ENCODE measurements at places on chromosomes 5 and 9.

DNA sequence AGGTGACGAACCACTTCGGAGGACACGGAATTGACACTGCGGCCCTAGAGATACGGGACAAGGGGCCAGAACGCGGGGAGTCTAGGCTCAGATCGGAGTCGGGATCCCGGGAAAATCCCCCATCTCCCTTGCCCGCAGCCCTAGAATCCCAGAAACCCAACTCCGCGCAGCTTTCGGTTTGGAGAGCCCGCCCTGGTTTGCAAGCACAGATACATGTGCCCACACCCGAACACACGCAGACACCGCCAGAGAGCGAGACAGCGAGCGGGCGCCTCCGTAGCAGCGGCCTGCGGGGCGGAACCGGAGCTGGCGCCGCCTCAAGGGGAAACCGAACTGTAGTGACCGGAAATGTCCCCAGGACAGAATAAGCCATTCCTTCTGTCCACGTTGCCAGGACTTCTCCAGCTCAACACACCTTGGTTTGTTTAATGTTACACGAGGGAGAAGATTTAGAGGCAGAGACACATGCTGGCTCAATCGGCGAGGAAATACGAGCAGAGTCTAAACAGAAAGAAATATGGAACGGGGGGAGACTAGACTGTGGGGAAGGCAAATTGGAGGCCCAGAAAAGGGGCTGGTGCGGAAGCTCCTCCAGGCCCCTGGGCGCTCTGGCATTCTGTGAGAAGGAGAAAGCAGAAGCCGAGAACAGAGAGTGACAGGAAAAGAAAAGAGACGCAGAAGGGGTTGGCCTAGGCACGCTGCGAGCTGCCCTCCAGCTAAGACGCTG lies 2.9 kb upstream of the PAX5 start:
- DNase-seq = peak; percentile 53

DNA sequence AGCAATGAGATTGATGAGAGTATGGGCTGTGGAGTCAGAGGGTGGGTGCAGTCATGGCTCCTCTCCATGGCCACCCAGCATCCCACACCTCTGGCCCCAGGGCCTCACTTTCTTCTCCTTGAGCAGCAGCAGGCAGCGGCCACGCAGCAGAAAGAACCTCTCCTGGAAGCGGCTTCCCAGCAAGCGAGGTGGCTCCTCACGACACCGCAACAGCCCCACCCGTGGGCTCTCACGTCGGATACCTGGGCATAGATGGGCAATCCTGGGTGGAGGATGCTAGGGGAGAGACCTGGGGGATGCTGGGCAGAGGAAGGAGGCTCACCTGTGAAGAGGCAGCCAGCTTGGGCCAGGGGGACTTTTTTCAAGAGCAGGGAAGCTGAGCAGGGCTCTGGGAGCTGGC lies 5.2 kb upstream of the FCHSD1 start:
- no peak for DNase-seq

GRCh38 chr5:127699416-127699815 lies 3.8 kb upstream of the CCDC192 start:
- DNase-seq = no peak

GRCh38 chr9:95981761-95982390 lies 106.4 kb downstream of the ERCC6L2 start:
- DNase-seq = peak; percentile 65

DNA sequence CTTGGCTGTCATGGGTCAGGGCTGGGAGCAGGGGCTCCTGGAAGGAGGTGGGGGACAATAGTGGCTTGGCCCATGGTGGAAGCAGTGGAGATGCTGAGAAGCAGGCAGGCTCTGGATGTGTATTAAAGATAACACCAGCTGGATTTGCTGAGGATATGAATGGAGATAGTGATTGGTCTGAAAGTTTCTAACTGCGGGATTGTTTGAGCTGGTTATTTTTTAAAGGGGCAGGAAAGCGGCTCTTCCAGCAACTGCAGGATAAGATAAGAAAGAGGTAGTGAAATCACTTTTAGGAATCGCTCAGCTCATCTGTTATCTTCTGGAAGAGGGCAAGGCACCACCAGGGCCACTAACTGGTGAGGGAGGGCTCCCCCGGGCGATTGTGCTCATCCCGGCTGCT lies 125.5 kb downstream of the TENT4A start:
- DNase-seq = no peak

DNA sequence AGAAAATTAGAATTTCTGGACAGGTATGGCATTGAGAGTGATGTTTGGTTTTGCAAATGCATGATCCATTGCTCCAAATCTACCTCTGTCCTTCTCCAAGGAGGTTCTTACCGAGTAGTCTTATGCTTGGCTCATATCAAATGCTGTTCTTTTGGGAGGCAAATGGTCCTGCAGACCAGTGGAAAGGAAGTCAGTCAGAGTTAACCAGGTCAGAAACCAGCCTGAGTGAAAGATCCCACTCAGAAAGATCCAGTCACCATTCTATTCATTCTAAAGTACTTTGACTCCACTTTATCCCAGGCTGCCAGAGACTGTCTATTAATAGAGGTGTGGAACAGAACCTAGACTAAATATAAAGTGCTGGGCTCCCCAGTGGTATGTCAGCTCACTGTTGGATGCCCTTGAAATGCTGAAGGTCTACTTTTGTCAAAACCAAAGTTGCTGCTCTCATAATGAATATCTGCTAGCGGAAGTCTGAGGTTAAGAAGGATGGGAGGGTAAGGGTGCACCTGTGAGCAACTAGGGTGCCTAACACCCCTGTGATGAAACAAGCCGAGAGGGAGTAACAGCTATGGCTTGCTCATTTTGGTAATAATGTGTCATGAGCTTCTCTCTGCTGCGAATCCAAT lies 302.2 kb downstream of the ZNF608 start:
- no peak for DNase-seq

DNA sequence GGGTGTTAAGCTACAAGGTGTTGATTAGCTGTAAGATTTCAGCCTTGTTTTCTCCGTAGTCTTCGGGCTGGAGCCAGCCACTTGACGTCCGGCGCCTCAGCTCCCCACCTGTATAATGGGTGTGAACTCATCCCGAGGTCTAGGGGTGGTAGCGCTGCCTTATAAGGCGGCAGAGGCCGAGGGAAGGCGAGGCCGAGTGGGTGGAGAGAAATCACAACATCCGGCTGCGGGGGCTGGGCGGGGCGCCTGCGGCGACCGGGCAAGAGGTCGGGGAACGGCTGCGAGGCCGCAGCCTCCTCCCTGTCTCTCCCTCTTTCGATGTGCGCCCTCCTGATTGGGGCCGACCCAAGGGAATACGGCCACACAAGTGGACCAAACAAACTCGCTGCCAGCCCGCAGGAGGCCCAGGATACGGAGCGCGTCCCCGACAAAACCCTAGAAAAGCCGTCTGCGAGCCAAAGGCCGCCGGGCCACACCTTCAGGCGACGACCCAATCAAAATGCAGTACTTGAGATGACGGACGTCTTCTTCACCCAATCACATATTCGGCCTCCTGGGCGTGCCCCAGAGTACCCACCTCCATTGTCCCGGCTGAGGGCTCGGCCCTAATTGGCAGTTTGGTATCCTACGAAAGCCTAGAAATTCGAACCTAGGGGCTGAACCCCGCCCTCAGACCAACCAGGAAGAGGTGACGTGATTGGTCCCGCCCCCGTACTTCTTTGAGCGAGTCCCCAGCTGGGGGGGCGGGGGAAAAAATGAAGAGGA lies 493 bp upstream of the GRK6 start:
- peak; percentile 100 for DNase-seq

DNA sequence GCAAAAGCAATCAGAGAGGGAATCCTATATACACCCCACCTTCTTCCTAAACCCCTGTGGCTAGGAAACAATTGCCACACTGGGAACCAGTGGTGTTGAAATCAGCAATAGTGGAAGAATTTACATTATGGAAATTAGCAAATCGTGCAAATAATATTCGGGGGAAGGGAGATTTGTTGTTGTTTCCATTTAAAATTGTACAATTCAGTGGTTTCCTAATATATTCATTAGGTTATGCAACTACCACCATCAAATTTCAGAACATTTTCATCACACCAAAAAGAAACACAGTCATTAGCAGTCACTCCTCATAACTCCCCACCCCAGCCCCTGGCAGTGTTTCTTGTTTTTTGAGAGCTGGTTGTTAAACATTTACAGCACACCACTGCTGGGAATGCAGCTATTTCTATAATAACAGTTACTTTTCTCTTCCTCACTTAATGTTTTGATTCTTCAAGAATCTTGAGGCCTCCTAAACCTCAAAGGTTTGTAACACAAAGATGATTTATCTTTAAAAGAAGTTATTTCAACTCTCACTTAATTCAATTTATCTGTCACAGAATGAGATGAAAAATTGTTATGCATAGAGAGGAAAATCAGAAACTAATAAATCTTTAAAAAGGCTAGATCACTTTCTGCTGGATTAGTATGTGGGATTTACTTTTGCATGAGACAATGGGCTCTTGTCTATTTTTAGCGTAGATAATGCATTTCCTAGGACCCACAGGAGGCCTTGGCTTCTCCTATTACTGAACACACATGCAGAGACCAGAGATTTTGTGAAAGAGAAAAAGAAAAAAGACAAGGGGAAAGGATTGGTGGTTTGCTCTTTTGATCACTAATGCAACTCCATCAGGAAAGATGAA lies 91.8 kb upstream of the DAPK1 start:
- peak; percentile 93 for DNase-seq

DNA sequence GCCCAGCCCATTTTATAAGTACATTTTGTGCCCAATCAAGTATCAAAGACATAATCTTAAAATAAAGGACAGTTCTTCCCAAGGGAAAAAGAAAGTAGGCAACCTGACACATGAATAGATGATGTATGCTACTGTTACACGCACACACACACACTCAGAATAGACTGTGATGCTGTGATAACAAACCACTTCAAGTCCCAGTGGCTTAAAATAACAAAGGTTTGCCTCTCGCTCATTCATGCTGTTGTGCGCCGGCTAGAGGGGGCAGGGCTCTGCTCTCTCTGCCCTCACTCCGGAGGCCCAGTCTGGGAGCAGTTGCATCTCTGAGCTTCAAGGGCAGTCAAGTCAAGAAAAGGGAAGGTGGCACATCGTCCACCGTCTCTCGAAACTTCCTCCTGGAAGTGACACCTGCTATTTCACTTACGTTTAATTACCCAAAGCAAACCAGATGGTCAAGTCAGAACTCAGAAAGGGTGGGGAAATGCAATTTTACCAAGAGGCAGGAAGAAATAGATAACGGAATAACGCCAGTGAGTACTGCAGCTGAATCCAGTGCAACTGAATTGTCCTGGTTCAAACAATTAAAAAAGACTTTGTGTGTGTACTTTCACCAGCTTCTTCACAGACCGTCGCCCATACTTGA lies 43.3 kb downstream of the ANKRD33B start:
- DNase-seq = peak; percentile 28

DNA sequence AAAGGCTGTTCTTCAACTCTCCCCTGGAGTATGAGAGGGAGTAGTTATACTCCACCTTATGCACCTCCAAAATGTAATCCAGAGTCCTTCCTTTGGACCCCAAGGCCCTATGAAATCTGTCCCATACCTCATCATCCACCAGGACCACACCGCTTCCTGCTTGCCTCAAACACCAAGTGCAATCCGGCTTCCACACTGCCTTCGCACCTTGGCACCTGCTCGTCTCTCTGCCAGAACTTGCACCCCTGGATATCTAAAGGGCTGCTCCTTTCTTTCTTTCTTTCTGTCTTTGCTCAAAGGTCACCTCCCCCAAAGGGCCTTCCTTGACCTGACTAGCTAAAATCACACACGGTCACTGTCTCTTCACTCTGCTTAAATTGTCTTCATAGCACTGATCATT lies 63.9 kb upstream of the SHB start:
- DNase-seq = no peak

DNA sequence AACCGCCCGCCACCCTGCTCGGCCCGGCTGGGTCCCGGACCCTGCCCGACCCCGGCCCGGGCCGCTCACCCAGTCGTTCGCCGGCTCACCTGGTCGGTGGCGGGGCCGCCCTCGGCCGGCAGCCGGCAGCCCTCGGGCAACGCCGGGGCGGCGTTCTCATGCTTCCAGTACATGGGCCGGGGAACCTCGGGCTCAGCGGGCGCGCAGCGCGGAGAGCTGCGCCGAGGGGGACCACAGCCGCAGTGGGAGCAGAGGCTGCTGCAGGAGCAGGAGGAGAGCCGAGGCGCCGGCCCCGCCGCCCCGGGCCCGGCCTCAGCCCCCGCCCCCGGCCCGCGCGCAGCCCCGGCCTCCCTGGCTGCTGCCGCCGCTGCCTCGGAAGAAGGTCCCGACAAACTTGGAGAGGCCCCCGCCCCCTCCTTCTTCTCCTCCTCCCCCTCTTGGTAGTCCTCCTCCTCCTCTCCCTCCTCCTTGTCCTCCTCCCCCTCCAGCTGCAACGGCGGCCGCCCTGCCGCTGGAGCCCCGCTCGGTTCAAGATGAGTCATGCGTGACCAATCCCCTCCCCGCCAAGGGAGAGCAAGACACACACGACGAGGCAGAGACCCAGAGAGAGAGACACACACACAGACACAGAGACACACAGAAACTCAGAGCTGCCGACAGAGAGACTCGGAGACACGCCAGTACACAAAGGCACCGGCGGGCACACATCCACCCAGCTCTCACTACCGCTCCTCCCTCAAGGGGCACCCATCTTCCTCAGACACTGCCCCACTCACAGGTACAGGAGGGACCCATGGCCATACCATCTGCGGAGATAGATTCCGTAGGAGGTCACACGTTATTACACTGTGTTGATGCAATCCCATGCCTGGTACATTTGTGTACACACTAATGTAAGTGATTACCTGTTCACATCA lies at the start of gene LHX6:
Gene LHX6 (minus strand): TSS at position 390 of the 917 bp plus-strand sequence. CDS start 217 bp downstream, at position 173.
- peak; percentile 49 for DNase-seq

DNA sequence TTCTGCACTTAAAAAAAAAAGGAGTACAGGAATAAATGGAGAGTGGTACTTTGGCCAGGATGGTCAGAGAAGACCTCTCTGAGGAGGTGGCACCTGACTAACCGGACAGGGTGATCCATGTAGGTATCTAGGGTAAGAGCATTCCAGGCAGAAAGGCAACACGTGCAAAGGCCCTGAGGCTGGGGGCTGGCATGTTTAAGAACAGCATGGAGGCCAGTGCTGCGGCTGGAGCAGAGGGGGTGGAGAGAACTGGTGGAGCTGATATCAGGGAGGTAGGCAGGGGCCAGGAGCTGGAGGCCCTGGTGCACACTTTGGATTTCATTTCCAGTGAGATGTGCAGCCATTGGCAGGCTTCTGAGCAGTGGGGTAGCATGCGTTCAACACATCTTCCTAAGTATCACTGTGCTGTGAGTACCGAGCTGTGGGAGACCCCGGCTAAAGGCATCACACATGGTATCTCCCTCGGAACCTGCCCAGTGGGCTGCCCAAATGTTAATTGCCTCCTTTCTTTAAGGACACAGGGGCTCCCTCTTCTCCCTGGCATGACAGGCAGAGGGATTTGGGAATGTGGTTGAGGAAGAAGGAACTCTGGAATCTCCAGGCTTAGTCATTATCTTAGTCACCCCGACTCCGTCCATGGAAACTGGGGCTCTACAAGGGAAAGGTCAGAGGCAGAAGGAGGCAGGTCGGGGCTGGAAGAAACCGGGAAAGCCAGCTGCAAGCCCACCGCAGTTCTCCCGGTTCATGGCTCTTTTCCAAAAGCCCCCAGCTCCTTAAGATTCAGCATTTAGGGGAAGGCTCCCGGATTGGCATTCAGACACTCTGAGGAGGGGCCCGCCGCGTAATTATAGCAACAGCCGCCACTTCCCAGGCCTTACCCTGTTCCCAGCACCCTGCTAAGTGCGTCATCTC lies 18.6 kb downstream of the SLC6A7 start:
- no peak for DNase-seq

- no peak for DNase-seq
These were observed 183.4 kb downstream of the FBXL7 start for GRCh38 chr5:15683332-15683731.

GRCh38 chr5:132436936-132437335 lies 53.6 kb downstream of the IRF1 start:
- no peak for DNase-seq

All from lung (tissue), 17 donors.